Muscle of leg (tissue), 16 donors: ENCODE measurements at places on chromosomes 5 and 9. TPM values are rescaled to one million over a fixed set of nuclear protein-coding genes. Genes with fewer than 3 reads are reported as not detected.

- DNase-seq, result peak; percentile 15
Observed at GRCh38 chr9:36995927-36996705, 38.0 kb downstream of the PAX5 start.

DNA sequence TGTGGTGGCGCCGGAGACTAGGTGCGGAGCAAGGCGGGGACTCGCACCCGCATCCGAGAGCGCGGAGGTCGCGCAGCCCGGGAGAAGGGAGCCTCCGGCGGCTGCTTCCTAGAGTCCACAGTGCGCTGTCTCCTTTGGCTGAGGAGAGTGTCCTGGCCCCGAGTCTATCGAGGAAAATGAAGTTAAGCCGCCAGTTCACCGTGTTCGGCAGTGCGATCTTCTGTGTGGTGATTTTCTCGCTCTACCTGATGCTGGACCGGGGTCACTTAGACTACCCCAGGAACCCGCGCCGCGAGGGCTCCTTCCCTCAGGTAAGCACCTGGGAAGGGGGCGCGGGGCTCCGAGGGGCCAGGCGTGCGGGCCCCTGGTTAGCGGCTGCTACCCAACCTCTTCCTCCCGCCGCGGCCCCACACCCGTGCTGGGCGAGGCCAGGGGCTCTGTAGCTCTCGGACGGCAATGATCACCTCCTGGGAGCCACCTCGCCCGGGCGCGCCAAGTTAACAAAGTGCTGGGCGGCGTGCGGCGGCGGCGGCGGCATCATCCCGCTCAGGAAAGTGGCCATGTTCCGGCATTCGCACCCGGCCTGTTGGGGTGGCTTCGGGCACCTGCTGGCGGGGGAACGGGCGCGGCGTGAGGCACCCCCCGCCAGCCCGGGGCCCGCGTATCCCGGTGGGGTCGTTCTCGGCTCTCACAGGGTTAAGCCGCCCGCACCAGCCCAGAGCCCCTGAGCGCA is 681 bp downstream of the MAN2A1 start:
- DNase-seq, result peak; percentile 66

DNA sequence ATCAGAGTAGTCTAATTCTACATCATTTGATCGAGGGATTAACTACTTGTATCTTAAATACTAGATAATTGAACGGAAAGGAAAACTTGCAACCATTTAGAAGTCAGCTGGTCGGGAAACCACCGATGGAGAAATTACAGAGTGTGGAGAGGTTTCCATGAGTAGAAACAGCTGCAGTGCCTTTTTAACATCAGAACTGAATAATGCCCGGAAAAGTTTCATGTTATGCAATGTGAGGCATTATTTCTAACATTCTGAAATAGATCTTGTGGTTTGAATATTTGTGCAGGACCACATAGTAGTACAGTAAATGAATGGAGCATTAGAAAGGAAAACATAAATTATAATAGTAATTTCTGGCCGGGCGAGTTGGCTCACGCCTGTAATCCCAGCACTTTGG is 88.1 kb upstream of the RNF180 start:
- DNase-seq, result no peak

DNA sequence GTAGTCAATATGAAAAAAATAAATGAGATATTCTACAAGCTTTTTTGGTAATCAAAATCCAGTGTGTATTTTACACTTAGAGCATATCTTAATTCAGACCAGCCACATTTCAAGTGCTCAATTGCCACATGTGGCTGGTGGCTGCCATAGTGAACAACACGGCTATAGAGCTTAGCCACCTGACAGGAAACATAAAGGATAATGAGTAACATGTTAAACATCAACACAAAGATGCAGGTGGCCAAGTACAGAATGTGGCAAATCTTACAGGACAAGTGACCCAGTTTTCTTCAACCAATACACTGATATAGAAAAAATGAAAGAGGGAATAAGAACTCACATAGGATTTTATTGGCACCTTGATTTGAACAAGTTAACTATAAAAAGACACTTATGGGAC is 61.4 kb downstream of the KIF24 start:
- no peak for DNase-seq

- DNase-seq, result no peak
Observed at GRCh38 chr5:122355324-122355723, 43.3 kb downstream of the SNCAIP start.

CD180 gene
- 1.2 TPM for polyA plus RNA-seq
